ENCODE measurements at places on chromosomes 3 and 15.

- DNase-seq = no peak
These were observed 221.9 kb upstream of the LRIG1 start for GRCh38 chr3:66722675-66723074.

GRCh38 chr3:54994111-54994513 is 66.3 kb upstream of the LRTM1 start:
- DNase-seq = no peak

GRCh38 chr15:58313810-58314592 is 117.8 kb upstream of the LIPC start:
- no peak for DNase-seq

DNA sequence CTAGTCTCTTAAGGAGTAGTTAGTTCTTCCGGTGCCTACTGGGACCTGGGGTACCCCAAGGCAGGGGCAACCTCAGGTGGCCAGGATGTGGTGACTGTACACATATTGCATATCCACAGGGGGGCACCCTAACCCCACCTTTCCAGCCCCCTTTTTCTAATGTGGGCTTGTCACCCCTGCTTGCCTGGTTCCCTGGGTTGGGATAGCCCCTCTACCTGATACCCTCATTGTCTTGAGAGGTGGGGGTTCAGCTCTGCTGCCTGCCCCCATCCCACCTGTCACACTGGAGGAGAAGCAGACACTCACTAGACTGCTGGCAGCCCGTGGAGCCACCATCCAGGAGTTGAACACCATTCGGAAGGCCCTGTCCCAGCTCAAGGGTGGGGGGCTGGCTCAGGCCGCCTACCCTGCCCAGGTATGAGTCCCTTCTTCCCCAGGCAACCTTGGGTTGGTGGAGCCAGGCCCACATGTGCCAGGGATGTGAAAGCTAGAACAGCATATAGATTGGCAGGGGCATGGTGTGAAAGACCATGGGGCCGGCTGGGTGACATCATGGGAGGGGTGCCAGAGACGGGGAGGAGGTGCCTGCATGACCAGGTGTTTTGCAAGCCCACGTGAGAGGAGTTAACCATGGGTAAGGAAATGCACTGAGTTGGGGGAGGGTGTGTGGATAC is 4.0 kb downstream of the GLYCTK start:
- peak; percentile 2 for DNase-seq

DNA sequence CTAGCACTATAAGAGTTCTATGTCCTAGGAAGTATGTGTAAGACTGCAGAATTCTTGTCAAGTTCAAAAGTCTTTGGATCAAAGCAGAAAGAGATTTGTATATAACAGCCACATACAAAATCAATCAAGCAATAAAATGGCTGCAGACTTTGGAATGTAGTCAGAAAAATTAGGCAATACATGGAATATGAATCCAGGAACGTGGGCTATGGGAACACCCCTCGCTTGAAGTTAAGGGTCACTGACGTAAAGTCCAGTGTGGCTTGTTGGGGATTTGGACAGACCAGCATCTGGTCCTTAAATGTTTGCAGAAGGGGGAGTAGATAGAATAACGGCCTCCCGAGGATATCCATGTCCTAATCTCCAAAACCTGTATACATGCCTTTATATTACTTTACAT is 178.6 kb downstream of the ADAMTS9 start:
- DNase-seq = no peak

DNA sequence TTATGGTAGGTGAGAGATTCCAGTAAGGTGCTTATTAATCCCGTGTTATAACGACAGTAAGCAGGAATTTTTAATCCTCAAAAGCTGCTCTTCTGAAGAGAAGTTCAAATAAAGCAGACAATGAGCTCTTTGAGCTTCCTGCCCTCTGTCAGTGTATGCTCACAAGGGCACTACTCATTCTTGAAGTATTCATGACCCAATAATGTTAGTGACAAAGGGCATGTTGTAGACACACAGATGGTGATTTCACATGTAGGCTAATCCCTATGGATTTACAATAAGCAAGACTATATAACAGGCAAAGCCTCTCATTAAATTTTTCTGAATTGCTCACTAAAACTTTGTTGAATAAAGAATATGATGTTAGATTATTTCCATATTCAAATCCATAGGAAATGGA is 578.6 kb downstream of the RSL24D1 start:
- DNase-seq = no peak

- no peak for DNase-seq
These were observed 93.1 kb upstream of the SAMMSON start for GRCh38 chr3:69906351-69906966.

DNA sequence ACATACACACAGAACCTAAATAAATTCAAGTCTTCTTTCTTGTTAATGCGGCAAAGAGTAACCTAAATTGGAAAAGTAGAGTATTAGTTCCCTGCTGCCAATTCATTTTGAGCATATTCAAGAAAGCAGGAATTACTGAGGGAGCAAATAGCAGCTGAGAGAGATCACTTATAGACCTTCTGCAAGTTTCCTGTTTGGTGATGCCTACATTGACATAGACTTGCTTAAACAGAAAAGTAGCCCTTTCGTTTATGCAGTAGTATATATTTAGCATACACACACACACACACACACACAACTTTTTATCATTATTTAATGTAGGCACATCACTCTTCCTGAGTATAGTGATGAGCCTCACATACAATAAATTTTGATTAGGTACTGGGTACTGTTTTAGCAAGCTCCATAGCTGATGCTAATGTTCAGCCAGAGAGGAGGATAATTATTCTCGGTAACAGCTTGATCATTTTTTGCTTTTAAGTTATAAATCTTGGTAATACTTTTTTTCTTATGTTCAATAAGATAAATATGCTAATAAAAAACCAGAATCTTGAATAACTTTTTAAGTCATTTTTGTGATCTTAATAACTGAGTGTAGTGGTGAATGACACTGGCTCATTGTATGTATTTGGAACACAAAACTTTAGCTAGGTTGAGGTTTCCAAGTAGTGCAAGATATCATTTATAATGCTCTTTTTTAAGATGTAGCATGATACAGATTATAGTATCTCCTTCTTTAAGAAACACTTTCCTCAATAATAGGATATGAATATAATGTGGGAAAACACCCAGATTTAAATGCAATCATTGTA is 174.7 kb downstream of the MBNL1 start:
- DNase-seq = no peak

DNA sequence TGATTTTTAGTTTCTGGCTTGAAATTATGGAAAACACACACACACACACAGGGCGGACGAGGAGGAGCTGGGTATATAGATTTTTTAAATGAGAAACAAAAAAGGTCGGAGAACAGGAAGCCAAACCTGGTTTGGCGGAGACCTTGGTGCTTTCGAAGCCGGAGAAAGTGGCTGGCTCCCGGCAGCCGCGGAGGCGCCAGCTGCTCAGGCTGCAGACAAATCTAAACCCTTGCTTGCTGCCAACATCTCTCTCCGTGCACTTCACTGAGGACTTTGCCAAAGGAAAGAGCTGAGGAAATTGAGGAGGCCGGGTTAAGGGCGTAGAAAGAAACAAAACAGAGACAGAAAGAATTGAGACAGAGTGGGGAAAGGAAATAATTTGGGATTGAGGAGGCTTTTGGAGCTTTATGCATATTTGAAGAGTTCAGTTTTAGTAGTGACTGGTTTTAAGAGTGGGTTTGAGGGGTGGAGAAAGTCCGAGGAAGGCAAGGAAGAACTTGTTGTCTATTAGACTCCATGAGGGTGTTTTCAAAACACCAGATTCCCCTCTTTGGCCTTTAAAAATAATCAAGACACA is 2.2 kb downstream of the ZIC1 start:
- no peak for DNase-seq

GRCh38 chr3:10467904-10468612 is 37.3 kb downstream of the ATP2B2 start:
- DNase-seq = no peak

- no peak for DNase-seq
These were observed 39.4 kb upstream of the IDH2 start for GRCh38 chr15:90141646-90142045.

DNA sequence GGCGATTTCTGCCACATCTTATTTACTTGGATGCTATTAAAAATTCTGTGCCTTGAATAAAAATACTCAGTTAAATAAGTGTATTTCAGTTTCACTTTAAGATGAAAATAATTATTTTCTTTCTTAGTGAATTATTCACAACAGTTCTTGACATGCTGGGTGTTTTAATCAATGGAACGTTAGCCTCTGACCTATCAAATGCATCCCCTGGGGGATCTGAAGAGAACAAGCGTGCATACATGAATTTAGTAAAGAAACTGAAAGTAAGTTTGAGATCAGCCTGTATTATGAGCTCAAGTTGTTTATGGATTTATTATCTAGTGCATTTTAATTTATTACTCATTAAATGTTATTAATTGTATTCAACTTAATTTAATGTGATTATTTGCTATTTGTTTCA is 597 bp downstream of the P2RY12 start:
- DNase-seq = no peak

DNA sequence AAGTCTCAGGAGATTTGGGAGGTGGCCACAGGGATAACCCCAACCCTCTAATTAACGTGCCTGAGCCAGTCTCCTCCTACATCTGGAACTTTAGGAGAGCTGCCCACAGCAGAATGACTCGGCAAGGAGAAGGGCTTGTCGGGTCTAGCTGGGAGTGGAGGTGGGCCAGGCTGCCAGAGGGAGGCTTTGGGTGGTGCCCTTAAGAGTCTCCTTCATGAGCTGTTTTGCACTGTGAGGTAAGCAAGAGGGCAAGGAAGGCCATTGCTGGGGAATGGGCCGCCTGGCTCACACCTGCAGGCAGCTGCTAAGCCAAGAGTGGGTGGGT is 3.6 kb upstream of the TNK2 start:
- no peak for DNase-seq

DNA sequence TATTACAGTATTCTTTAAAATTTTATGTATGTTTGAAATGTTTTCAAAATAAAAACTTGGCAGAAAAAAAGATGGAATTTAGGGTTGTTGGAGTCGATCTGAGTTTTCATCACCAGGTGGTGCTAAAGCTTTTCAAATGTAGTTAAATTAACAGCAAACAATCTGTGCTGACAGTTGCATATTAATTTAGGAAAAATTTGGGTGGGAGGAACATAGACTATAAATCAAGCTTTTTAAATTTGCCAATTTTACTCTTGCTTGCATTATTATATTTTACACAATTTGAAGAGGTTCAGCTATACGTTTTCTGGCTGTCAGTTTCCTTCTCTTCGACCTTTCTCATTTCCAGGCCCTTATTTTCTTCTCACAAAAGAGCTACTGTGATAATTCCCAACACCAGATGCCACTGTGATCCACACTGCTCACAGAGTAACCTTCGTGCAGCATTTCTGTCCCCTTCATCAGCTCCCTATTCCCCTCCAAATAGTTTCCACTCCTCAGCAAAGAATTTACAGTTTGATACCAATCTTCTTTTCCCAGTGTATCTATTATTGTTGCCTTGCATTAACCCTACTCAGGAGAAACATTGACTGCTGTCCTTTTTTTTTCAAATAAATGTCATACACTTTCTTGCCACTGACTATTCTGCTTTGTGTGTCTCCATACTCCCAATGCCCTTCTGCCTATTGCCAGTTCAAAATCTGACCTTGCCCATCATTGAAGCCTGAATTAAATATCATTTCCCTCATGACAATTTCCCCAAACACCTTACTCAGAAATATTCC is 53.4 kb upstream of the EIF5A2 start:
- DNase-seq = peak; percentile 14

- DNase-seq = no peak
These were observed 52.7 kb downstream of the MITF start for GRCh38 chr3:69791919-69792399.

- DNase-seq = no peak
These were observed 38.6 kb downstream of the EAF1 start for GRCh38 chr3:15465876-15466585.

- no peak for DNase-seq
These were observed 42.0 kb upstream of the IMPG2 start for GRCh38 chr3:101362406-101362805.

- DNase-seq = no peak
These were observed 17.2 kb downstream of the B4GALT4 start for GRCh38 chr3:119223511-119223910.

All from NCI-H345 (cell line).